Neural crest cell (in vitro differentiated cells): ENCODE measurements at places on chromosomes 12 and 14.

DNA sequence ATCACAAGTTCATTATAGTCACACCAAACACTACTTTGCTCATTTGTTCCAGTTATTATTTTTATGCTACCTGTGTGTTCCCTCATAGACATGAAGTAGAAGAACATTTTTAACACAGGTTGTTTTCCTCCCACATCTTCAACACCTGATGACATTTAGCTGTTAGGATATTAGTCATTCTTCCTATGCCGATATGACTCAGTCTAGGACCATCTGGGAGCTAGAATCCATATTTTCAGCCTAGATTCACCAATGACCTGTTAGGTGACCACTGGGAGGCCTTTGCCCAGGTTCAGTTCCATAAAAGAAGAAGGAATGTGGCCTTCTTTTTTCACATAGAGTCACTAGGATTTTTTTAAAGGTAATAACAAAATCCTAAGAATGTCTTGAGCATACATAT lies 222.8 kb downstream of the C12orf42 start:
- no peak for DNase-seq

DNA sequence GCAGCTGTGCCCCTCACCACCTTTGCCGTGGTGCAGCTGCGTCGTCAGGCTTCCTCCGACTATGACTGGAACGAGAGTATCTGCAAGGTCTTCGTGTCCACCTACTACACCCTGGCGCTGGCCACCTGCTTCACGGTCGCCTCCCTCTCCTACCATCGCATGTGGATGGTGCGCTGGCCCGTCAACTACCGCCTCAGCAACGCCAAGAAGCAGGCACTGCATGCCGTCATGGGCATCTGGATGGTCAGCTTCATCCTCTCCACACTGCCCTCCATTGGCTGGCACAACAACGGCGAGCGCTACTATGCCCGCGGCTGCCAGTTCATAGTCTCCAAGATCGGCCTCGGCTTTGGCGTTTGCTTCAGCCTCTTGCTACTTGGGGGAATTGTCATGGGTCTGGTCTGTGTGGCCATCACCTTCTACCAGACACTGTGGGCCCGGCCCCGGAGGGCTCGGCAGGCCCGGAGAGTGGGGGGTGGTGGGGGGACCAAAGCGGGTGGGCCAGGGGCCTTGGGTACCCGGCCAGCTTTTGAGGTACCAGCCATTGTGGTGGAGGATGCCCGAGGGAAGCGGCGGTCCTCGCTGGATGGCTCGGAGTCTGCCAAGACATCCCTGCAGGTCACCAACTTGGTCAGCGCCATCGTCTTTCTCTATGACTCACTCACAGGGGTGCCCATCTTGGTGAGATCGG lies 2.6 kb downstream of the GPR162 start:
- DNase-seq, result no peak

DNA sequence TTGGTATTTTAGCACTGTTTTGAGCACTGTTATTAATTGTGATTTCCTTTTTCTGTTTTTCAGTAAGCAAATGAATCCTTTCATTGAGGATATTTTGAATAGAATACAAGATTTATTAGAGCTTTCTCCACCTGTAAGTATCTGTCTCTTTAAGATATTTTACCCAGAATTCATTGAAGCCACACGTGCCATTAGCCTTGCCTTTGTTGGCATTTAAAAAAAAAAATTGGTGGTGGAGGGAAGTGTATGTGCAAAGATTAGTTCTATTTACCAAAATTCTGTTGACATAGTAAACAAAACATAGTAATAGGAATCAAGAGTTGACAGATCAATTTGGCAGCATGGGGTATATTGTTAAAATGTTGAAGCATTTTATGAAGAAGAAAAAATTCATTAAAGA lies 23.8 kb downstream of the XPOT start:
- DNase-seq, result no peak

DNA sequence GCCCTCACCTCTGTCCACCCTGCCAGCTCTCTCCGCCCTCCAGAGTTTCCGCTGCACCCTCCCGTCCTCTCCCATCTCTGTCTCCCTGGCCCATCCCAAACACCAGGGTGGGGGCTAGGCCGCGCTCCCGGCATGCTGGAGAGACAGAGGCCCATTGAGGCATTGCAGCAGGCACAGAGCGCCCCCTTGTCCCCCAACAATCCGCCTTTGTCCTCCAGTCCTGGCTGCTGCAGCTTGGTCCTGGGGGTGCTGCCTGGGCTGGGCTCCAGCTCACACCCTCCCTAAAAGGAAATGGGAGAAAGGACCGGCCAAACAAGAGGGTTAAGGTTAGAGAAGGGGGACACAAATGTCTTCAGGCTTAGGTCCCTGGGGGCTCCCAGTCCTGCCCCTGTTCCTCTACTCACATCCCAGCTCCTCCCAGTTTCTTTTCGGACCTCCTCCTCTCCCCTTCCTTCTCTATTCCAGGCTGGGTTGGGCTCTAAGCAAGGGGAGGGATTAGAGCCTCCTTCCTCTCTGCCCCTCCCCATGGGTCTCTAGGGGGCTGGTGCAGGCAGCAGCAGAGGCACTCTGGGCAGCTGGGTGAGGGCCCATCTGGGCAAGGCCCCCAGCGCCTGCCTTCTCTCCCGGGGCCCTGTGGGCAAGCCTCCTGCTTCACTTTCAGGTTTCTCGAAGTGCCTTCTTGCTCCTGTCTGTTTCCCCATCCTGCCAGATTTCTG lies at the start of gene CMTM5:
Gene CMTM5 (plus strand): TSS at position 565 of the 716 bp plus-strand sequence. CDS start 206 bp downstream, outside the sequence.
- DNase-seq, result peak; percentile 26

- DNase-seq, result no peak
Measured at GRCh38 chr14:59619061-59619460, 42.4 kb upstream of the CCDC175 start.

DNA sequence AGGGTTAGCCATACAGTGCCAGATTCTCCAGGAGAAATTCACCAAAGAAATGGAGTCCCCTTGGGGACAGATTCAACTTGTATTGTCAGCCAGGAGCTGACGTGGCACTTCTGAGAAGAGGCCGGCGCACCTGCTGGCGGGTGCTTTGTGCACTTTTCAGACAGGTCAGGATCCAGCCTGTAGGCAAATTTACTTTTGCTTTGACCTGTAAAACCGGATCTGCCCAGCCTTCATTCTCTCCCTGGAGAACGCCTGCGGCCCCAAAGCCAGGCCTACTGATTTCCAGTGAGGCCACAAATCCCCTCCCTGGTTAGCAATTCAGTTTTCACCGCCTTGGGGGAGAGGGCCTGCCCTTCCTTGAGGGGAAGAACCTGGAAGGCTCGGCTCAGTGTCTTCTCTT lies 17.4 kb downstream of the P2RX4 start:
- DNase-seq, result no peak

DNA sequence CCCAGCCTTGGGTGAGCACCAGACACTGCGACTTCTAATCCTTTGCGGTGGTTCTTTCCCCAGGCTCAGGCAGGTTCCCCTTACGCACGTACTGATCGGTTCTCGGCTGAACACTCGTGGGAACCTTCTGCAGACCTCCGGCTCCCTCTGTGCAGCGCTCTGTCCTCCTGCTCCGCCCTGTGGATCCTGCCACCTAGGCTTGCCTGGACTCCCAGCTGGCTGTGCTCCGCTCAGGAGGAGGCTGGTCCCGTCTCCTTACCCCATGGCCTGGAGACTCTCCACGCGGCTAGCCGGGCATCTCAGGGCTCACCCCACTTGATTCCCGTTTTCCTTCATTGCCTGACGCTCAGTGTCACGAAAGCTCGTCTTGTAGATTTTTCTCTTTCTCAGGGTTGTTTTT lies 34.7 kb downstream of the TNFAIP2 start:
- no peak for DNase-seq

DNA sequence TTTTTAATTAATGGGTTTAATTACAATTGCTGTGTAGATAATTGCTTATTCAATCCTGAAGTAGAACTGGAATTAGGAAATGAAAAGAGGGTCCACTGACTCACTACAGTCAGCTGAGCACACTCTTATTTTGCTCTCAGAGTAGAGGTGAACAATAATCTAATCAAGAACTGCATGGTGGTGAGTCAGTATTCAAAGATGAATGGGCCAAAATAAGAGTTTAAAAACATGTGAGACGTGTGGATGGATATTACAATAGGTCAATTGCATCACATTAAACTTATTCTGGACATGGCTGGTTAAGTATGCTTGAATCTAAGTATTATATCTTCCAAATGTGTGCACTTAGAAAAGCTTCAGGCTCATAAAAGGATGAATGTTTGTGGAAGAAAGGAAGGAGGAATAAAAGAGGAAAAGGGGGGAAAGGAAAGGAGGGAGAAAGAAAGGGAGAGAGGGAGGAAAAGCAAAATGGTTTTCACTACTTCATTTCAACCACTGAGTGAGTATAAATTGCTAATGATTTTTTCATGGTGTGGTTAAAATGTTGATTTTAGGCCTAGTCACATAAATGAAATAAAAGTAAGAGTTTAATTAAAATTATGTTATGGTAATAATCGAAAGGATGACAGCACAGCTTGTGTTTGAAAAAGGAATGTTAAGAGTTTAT lies 27.0 kb upstream of the EEA1 start:
- no peak for DNase-seq

DNA sequence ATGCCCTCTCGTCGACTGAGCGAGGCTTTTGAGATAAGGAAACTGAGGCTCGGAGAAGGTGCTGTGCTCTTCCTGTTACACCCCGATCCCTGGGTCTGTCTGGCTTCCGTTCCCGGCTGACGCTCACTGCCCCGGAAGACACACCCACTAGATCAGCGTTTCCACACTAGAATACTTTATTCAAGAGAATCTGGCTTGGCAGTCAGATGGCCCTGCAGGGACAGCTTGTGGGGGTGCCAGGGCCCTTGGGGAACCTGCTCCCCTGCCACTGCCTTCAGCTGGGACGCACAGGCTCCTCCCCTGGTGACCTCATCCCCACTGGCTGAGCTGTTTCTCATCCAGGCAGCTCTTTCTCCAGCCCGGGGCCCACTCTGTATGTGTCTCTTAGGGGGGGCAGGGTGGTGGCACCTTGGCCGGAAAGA lies 13.7 kb downstream of the PGF start:
- DNase-seq, result no peak

GRCh38 chr12:31751085-31751484 lies 22.3 kb upstream of the AMN1 start:
- no peak for DNase-seq

GRCh38 chr14:67510836-67511235 lies 22.3 kb upstream of the PLEKHH1 start:
- no peak for DNase-seq

- no peak for DNase-seq
Measured at GRCh38 chr14:85556267-85556666, 26.3 kb downstream of the FLRT2 start.

- no peak for DNase-seq
Measured at GRCh38 chr12:124440841-124441381, 126.5 kb downstream of the NCOR2 start.

GRCh38 chr14:90883782-90884181 lies 67.6 kb upstream of the TTC7B start:
- no peak for DNase-seq

GRCh38 chr12:69415471-69416275 lies 54.5 kb upstream of the FRS2 start:
- DNase-seq, result peak; percentile 25

GRCh38 chr12:56629459-56630179 lies 507 bp downstream of the BAZ2A start:
- DNase-seq, result no peak

DNA sequence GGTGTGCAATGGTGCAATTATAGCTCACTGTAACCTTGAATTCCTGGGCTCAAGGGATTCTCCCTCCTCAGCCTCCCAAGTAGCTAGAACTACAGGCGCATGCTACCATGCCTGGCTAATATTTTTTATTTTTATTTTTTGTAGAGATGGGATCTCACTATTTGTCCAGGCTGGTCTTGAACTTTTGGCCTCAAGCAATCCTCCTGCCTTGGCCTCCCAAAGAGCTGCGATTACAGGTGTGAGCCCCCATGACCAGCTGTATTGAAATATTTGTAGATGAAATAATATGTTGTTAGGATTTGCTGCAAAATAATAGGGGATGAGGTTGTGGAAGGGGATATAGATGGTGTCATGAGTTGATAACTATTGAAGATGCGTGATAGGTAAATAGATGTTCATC lies 4.9 kb downstream of the KLHL28 start:
- DNase-seq, result no peak

DNA sequence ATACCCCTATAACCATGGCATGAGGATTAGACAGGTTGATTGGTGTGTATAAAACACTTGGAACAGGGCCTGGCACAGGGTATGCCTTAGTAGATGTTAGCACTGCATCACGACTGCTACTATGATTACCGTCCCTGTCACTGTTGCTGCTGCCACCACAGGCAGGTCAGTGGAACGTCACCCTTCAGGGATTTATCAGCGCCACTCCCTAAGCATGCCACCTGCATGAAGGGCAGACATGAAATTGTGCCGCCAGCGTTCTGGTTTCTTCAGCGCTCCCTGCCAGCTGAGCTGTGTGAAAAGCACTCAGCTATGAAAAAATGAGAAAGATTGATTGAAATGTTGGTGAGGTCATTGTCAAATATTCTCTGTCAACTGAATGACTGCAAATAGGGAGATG lies 477.0 kb downstream of the DPF3 start:
- DNase-seq, result no peak

GRCh38 chr14:97975216-97975615 lies 1178.0 kb downstream of the VRK1 start:
- no peak for DNase-seq

DNA sequence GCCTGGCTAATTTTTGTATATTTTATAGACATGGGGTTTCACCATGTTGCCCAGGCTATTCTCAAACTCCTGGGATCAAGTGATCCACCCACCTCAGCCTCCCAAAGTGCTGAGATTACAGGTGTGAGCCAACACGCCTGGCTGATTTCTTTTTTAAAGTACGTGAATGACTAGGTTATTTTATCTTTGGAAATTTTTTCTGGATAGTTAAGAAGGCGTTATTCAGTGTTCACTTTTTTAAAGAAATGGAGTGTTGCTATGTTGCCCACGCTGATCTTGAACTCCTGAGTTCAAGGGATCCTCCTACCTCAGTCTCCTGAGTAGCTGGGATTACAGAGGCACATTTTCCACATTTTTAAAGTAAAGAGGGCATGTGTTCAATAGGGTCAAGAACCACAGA lies 58.6 kb downstream of the SVOP start:
- no peak for DNase-seq

GRCh38 chr12:45557016-45557415 lies 172.5 kb upstream of the ARID2 start:
- no peak for DNase-seq

DNA sequence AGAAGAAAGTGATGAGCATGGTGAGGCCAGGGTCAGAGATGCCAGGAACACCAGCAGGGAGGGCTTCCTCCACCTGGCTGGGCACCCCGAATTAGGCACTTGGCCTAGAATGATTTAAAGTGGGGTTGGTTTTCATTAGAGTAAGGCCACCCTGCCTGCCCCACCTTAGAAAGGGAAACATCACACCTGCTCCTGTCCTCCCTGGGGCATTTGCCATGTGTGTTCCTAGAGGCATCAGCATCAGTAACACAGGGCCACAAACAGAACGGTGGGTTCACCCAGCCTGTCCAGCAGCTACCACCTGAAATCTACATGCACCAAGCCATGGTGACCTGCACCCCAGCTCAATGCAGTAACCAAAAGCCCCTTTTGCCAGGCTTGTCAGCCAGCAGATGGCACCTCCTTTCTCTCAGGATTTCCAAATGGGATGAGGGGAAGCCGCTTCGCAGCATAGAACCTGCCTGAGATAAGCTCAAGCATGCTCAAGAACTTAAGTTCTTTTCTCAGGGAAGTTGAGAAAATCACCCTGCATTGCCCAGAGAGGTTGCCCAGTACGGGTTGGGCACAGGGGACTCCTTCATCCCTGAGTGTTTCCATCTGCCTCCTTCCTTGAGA lies 338.8 kb downstream of the DPF3 start:
- no peak for DNase-seq
